Fibroblast of gingiva (primary cell): ENCODE measurements at places on chromosomes 3 and 15.
A peak's percentile ranks its signal among the peaks of the same experiment; 100 is the strongest.

- peak; percentile 64 for DNase-seq
Observed at GRCh38 chr15:101176625-101177024, 75.2 kb downstream of the CHSY1 start.

DNA sequence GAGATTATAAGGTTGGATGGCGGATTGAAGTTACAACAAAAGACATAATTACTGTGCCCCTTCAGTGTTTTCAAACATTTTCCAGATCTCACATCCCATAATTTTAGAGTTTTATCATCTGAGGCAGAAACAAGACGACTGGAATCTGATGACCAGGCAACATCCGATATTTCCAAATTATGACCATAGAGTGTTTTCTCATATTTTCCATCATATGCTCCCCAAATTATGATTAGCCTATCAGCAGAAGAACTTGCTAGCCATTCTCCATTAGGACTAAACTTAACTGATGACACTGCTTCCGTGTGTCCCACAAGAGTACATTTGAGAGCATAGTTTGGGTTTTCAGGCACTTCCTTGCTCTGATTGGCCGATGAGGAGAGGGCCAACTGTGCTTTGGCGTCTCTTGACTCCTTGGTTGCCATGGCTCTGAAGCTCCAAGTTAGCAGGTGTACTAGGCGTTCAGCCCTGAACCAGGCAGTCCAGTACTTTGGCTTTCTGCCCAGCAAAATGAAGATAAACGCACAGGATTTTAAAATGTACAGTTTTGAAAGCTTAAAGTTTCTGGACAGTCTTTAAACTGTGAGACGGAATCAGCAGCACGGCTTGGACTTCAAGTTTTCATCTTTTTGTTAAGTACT is 638 bp downstream of the WDR5B start:
- peak; percentile 20 for DNase-seq

GRCh38 chr3:15332405-15333098 is at the start of gene SH3BP5:
TSS of gene SH3BP5 (minus strand) at chr3:15332586. CDS start at chr3:15332408, 178 bp downstream.
- peak; percentile 54 for DNase-seq

DNA sequence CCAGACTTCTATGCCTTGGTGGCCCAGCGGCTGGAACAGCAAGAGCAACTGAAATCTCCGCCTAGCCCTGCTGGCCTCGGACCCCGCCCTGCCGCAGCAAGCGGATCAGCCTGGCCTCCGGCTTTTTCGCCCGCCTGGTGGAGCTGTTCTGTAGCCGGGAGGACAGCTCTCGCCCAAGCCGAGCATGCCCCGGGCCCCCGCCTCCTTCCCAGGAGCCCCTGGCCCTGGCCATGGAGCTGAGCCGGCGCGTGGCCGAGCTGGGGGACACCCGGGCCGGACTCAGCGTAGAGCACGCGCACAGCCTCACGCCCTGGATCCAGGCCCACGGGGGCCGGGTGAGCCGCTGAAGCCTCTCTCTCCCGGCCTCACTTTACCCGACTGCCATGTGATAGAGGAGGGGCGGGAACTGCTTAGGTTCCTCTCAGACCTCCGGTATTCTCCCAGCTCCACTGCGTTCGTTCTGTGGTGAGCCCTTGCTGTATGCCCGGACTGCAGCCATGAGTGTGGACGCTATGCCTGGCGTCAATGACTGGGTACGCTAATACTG is 24.1 kb upstream of the MRPL3 start:
- peak; percentile 30 for DNase-seq

DNA sequence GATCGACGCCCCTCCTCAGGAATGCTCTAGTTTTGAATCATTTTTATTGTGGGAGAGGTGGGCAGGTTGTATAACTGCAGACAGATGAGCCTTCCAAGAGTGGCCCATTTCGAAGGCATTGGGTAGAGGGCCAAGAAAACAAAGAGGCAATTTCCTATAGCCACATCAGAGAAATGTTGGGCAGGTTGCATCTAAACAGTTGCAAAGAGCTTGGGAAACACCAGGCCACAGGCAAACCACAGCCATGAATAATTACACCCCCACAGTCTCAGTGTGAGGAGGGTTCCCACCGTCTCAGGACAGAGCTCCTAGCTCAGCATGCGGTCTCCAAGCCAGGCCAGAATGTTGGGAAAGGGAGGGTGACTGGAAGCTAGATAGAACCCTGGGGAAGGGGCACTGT is 257.3 kb downstream of the ABHD5 start:
- DNase-seq, result no peak

DNA sequence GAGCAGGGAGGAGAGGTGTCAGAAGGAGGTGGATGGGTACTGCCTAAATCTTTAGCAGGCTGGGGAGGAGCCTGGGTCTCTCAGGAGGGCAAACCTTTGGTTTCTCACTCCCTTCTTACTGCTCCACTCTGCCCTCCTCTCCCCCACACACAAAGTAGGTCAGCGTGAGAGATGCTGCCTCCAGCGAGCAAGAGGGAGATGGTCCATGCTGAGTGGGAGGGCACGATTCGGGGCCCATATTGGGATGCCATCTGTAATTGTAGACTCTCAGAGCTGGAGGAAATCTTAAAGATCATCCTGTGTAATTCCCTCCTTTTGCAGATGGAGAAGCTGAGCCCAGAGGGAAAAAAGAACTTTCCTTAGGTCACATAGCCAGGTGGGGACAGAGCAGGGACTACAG is 34.2 kb upstream of the SYN2 start:
- no peak for DNase-seq

DNA sequence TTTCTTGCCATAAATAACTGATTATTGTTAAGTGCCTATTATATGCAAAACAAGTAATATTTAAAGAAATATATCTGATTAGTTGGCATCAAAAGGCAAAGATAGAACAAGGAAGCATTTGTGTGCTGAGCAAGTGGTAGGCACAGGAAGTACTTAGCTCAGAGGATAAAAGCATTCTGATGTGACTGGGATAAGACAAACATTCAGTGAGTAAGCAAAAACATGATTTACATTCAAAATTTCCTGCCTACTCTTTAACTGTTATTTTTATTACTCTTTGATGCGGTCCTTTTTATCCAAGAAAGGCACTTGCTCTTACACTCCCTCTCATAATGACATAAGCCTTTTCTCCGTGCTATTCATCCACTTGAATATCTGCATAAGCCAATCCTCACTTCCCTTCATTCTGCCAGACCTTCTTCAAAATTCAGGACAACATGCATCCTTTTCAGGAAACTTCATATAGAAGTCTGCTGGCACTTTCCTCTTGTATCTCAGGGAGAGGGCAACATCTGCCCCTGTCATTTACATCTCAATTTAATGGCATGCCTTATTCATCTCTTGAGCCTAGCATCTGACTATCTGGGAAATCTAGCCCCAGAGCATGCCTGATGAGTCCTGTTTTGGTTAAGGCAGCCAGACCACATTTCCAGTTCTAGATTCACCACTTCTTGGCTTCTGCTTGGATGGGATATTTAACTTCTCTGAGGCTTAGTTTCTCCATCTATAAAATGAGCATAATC is 478.2 kb upstream of the ROBO2 start:
- no peak for DNase-seq

- DNase-seq, result no peak
Observed at GRCh38 chr15:64466408-64467141, 6.2 kb downstream of the ZNF609 start.

GRCh38 chr3:177906578-177907229 is 629.5 kb upstream of the KCNMB2 start:
- DNase-seq, result peak; percentile 14

DNA sequence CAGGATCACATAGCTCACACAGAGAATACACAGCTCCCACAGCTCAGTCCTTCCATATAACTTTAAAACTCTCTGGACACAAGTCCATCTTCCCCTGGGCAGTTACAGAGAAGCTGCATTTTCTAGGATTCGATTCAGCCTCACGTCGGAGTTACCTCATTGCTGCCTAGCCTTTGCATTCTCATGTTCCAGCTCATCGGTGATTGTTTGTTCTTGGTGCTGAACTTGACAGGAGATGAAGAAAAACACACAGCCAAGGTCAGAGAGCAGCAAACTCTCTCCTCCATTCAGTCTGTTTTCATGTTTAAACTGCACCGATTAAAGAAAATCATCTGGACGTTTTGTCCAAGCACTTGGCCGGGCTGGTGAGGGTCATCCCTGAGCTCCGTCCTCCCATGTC is 375.5 kb upstream of the CFAP20DC start:
- DNase-seq, result peak; percentile 66

- DNase-seq, result no peak
Observed at GRCh38 chr3:163450698-163451097, 1627.6 kb downstream of the SI start.

- DNase-seq, result no peak
Observed at GRCh38 chr3:67715971-67716370, 61.6 kb upstream of the SUCLG2 start.

GRCh38 chr3:38151667-38152265 is 13.3 kb downstream of the MYD88 start:
- no peak for DNase-seq

DNA sequence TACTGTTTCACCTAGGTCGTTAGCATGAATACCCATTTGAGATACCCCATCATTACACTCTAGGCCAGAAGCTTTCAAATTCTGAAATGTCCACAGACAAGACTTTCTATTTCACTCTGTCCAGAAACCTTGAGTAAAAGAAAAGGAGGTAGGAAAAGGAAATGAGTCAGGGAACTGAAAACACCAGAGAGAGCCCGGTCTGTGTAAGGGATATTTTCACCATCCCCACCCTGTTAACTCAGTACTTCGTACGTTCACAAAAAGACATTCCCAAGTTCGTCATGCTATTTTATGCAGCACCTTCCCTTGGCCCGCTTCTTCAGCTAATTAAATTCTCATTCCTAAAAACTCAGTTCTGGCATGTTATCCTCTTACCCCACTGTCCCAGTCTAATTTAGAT is 89.4 kb upstream of the SOX2 start:
- DNase-seq, result no peak

GRCh38 chr3:110062716-110063115 is 725.4 kb upstream of the DPPA4 start:
- DNase-seq, result peak; percentile 77

GRCh38 chr15:92140796-92141195 is 252.9 kb upstream of the ST8SIA2 start:
- no peak for DNase-seq

GRCh38 chr15:88323468-88323867 is 66.9 kb upstream of the NTRK3 start:
- DNase-seq, result no peak

GRCh38 chr15:33153548-33153947 is 41.0 kb downstream of the FMN1 start:
- no peak for DNase-seq

DNA sequence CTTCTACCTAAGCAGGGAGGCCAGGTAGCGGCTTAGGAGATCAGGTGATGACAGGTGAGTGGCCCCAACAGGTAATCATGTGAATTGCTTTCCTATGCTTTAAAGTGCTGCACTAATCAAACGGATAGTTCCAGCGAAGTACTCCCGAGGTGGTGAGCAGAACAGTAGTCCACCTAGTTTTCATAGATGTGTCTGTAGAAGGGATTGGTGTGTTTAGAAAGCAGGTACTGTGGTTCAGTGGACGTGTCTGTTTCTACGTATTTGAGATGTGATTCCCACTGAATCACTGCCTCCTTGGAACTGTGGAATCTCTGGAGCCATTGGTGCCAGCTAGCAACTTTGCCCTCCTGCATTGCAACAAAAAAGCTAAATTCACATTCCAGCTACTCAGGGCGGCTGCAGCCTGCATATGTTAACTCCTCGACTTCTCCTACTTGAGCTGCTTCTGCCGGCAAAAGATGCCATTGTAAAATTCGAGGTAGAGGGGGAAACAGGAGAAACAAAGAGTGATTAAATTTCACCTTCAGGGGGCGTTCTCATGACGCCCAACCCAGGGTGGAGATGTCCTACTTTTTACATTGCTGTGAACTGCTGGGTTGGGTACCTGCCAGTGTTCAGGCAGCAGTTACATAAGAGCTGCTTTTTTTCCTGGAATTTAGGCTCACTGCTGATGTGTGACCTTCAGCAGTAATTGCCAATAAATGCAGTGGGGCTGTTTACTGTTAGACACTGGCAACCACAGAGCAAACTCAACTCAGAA is 227.3 kb downstream of the ITPR1 start:
- peak; percentile 61 for DNase-seq

GRCh38 chr3:139780593-139780992 is 102.8 kb upstream of the NMNAT3 start:
- DNase-seq, result no peak

DNA sequence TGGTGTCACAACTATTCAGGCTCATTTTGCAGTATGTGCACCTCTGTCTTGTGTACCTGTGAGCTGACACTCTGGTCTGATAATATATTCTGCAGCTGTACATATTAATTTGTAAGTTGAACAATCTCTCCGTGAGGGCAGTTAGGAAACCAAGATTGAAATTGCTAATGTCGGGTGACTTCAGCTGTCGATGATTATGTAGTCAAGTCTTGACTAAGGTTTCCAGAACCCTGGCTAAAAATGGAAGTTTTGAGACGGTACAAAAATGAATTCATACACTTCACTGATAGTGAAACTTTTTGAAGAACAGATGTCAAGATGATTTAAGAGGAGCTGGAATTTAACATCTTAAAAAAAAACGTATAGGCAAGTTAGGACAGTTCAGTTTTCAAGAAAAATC is 196.8 kb upstream of the ICE2 start:
- DNase-seq, result no peak

- no peak for DNase-seq
Observed at GRCh38 chr15:62059108-62059815, 985 bp downstream of the VPS13C start.

DNA sequence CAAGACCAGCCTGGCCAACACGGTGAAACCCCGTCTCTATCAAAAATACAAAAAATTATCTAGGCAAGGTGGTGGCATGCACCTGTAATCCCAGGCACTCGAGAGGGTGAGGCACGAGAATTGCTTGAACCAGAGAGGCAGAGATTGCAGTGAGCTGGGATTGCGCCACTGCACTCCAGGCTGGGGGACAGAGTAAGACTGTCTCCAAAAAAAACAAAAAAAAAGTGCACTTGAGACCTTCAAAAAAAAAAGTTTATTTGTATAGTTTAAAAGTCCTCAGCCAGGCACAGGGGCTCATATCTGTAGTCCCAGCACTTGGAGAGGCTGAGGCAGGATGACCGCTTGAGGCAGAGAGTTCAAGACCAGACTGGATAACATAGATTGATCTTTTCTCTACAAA is 2.1 kb downstream of the PBRM1 start:
- peak; percentile 61 for DNase-seq

- DNase-seq, result no peak
Observed at GRCh38 chr3:194637066-194637465, 3.8 kb upstream of the TMEM44 start.

DNA sequence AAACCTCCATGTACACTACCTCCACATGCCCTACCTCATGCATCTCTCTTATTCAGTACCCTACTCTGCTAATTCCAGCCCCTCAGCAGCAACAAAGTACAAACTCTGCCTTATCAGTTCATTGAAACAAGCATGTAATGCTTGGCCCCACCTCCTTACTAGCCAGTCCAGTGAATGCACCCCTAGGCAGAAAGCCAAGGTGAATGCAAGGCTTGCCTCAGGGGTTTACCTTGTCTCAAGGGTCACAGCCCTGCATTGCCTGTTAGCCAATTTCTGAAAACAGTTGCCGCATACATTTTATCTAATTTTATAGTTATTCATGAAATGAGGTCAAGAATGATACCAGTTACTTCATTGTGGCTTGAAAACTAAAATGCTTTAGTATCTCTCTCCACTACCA is 576.4 kb downstream of the FHIT start:
- DNase-seq, result no peak
